H7 (cell line): ENCODE measurements at places on chromosomes 13 and 19.

DNA sequence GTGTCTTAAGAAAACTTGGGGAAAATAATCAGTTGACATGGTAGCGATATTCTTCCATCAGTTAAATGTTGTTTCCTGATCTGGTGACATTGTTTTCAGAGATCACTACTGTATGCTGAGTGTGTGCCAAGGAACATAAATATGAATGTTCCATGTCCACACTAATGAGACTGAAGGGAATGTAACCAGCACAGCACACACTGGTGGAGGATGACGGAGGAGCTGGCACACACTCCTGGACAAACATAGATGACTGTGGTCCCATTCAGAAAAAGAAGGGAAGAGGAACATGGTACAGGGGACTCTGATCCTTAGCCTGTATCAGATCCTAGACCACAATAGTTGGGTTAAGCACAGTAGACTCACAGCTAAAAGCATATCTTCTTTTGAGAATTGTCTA, 574.8 kb downstream of the MYO16 start:
- no peak for DNase-seq

DNA sequence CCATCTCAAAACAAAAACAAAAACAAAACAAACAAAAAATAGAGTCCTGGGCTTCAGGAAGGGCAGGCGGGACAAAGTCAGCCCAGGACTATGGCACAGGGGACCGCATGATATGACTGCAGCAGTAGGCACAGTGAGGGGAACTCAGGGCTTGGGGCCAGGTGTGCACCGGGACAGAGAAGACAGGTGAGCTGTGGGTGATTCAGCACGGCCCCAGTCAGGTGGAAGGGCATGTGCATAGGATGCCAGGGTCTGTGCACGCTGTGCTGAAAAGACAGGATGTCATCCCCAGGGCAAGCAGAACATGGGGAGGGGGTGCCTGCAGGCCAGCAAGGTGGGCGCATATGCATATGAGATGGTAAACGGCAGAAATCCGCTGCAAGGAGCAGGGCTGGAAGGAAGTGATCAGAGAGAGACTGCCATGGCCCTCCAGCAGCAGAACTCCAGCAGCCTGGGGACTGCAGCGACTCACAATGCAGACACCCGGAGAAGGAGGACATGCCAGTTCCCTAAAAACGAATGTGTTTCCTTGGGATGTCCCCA, 15.0 kb downstream of the EPS15L1 start:
- peak; percentile 57 for DNase-seq

GRCh38 chr13:31119966-31120700, 41.6 kb downstream of the HSPH1 start:
- DNase-seq: no peak

- peak; percentile 72 for DNase-seq
Observed at GRCh38 chr19:28426730-28427225, 786.2 kb downstream of the UQCRFS1 start.

GRCh38 chr19:13117176-13117771, 734 bp upstream of the TRMT1 start:
- DNase-seq: no peak

- DNase-seq: no peak
Observed at GRCh38 chr13:105778196-105778595, 757.3 kb downstream of the EFNB2 start.

DNA sequence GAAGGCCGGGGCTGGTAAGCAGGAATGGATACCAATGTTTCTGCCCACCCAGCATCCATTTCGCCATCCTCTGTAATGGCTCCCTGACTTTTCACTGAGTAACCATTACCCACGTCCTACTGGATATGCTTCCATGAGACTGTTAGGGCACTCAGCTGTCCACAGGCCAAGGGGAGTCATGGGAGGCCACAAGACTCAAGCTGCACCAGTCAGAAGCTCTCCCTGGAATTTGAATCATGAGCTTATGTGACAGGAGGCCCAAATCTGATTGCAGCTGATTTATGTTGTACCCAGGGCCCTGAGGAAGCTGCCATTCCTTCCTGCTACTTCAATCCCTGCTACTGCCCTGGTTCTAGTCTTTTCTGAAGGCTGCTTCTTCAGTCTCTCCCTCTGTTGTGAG, 28.3 kb downstream of the DEDD2 start:
- no peak for DNase-seq

- DNase-seq: peak; percentile 82
Observed at GRCh38 chr13:113292021-113292862, 4.8 kb upstream of the LAMP1 start.
